Activated CD8-positive, alpha-beta T cell treated with anti-CD3 and anti-CD28 coated beads, Interleukin-2, amount 10 ng/mL, durations not matched to agents 7 days and 5 days (primary cell): ENCODE measurements at places on chromosomes 7 and 10. TPM values are rescaled to one million over a fixed set of nuclear protein-coding genes. Genes with fewer than 3 reads are reported as not detected.
A peak's percentile ranks its signal among the peaks of the same experiment; 100 is the strongest.

- no peak overlapping the region for H3K4me3 ChIP-seq
- peaks cover 7% of the 10 kb centered on the region for H3K36me3 ChIP-seq
- H3K4me1 ChIP-seq: peaks cover 33% of the 10 kb centered on the region
- no peak overlapping the region for H3K27ac ChIP-seq
- no peak for DNase-seq
Observed at GRCh38 chr7:157499121-157499834, 162.5 kb downstream of the DNAJB6 start.

- no peak overlapping the region for H3K27ac ChIP-seq
- no peak for DNase-seq
- no peaks in the 10 kb centered on the region for H3K36me3 ChIP-seq
- no peaks in the 10 kb centered on the region for H3K27me3 ChIP-seq
- peaks cover 9% of the 10 kb centered on the region for H3K4me1 ChIP-seq
Observed at GRCh38 chr7:73972614-73973013, 55.4 kb upstream of the ELN start.

GRCh38 chr10:36358736-36359135 lies 716.6 kb upstream of the FZD8 start:
- H3K27me3 ChIP-seq: no peaks in the 10 kb centered on the region
- no peak overlapping the region for H3K27ac ChIP-seq
- H3K4me1 ChIP-seq: no peaks in the 10 kb centered on the region
- DNase-seq: no peak
- H3K4me3 ChIP-seq: no peak overlapping the region
- H3K36me3 ChIP-seq: no peaks in the 10 kb centered on the region

DNA sequence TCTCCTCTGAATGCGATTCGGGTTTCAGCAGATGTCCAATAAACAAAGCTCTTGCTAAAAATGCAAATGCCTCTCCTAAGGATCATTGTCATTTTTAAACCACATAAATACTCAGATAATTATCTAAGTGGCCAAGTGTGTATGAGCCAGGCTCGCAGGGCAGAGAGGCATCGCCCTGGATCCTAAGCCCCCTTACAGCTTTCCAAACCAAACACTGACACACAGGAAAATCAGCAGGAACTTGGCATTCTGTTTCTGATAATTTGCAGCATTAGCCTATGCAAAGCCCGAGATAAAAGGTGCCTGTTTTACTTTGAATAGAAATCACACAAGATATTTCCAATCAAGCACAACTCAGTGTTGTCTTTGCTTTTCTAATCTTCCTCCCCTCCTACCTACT lies 134.4 kb downstream of the ABCA13 start:
- H3K4me1 ChIP-seq: no peaks in the 10 kb centered on the region
- no peaks in the 10 kb centered on the region for H3K36me3 ChIP-seq
- no peaks in the 10 kb centered on the region for H3K27me3 ChIP-seq
- no peak overlapping the region for H3K4me3 ChIP-seq

GRCh38 chr7:143436325-143436946 lies 6.8 kb upstream of the TAS2R60 start:
- no peak overlapping the region for H3K27ac ChIP-seq
- no peaks in the 10 kb centered on the region for H3K36me3 ChIP-seq
- peaks cover 6% of the 10 kb centered on the region for H3K27me3 ChIP-seq
- peaks cover 11% of the 10 kb centered on the region for H3K4me1 ChIP-seq
- DNase-seq: no peak

GRCh38 chr7:158445421-158446175 lies 142.0 kb downstream of the PTPRN2 start:
- H3K4me3 ChIP-seq: no peak overlapping the region
- no peaks in the 10 kb centered on the region for H3K27me3 ChIP-seq
- no peaks in the 10 kb centered on the region for H3K36me3 ChIP-seq
- no peak for DNase-seq
- no peak overlapping the region for H3K27ac ChIP-seq
- no peaks in the 10 kb centered on the region for H3K4me1 ChIP-seq

- H3K4me3 ChIP-seq: no peak overlapping the region
- peaks cover 29% of the 10 kb centered on the region for H3K4me1 ChIP-seq
- peaks cover 5% of the 10 kb centered on the region for H3K36me3 ChIP-seq
- no peaks in the 10 kb centered on the region for H3K27me3 ChIP-seq
- DNase-seq: no peak
- H3K27ac ChIP-seq: no peak overlapping the region
Observed at GRCh38 chr10:45553613-45554012, 119.0 kb downstream of the ZFAND4 start.

GRCh38 chr10:6320320-6321010 lies 117.7 kb downstream of the PFKFB3 start:
- H3K4me3 ChIP-seq: no peak overlapping the region
- H3K27ac ChIP-seq: no peak overlapping the region
- H3K27me3 ChIP-seq: no peaks in the 10 kb centered on the region

- DNase-seq: no peak
- no peaks in the 10 kb centered on the region for H3K4me1 ChIP-seq
- no peaks in the 10 kb centered on the region for H3K36me3 ChIP-seq
- H3K27ac ChIP-seq: no peak overlapping the region
- no peaks in the 10 kb centered on the region for H3K27me3 ChIP-seq
- no peak overlapping the region for H3K4me3 ChIP-seq
Observed at GRCh38 chr10:124296813-124297788, 121.6 kb downstream of the OAT start.

- peak; percentile 19 for DNase-seq
- no peak overlapping the region for H3K4me3 ChIP-seq
- no peaks in the 10 kb centered on the region for H3K27me3 ChIP-seq
- no peaks in the 10 kb centered on the region for H3K36me3 ChIP-seq
- H3K4me1 ChIP-seq: peaks cover 11% of the 10 kb centered on the region
- H3K27ac ChIP-seq: no peak overlapping the region
Observed at GRCh38 chr10:3568392-3568791, 216.6 kb downstream of the KLF6 start.

GRCh38 chr7:17090751-17091150 lies 207.7 kb upstream of the AHR start:
- H3K27ac ChIP-seq: no peak overlapping the region
- no peaks in the 10 kb centered on the region for H3K4me1 ChIP-seq
- H3K27me3 ChIP-seq: no peaks in the 10 kb centered on the region
- peaks cover 2% of the 10 kb centered on the region for H3K36me3 ChIP-seq
- DNase-seq: no peak

DNA sequence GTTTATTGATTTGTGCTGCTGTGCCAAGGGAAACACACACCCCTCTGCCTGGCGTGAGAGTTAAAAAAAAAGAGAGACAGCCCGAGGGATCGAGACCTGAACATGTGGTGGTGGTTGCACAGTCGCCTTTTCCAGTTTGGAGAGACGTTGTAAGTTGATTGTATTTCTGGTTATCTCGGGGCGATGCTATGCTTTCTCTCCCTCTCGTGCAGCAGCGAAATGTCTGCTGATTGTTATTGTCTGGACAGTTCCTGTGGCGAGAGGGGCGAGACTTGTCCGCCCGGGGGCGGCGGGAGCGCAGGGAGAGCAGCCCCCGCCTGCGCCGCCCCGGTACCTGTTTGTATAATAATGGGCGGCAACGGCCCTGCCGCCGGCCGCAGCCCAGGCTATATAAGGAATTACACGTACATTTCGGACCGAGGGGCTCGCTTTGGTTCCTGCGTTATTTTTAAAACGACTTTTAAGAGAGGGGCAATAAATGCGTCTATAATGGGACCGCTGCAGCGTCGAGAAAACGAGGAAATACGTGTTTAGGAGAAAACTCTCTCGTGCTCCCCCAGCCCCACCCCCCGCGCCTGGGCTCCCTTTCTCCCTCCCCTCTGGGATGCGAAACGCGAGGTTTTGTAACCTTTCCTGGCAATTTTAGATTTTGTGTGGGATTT lies 1.7 kb downstream of the ZEB1 start:
- peaks cover 13% of the 10 kb centered on the region for H3K36me3 ChIP-seq
- H3K27ac ChIP-seq: peak overlapping the region; percentile 93
- peak overlapping the region; percentile 88 for H3K4me3 ChIP-seq
- H3K27me3 ChIP-seq: no peaks in the 10 kb centered on the region
- DNase-seq: peak; percentile 48

GRCh38 chr10:46560952-46561351 lies 4.5 kb upstream of the GPRIN2 start:
- no peak overlapping the region for H3K4me3 ChIP-seq
- H3K27ac ChIP-seq: no peak overlapping the region
- peaks cover 3% of the 10 kb centered on the region for H3K4me1 ChIP-seq
- no peaks in the 10 kb centered on the region for H3K36me3 ChIP-seq
- H3K27me3 ChIP-seq: peaks cover 20% of the 10 kb centered on the region

- H3K36me3 ChIP-seq: peaks cover 9% of the 10 kb centered on the region
- peak overlapping the region; percentile 85 for H3K4me3 ChIP-seq
- DNase-seq: peak; percentile 84
- no peaks in the 10 kb centered on the region for H3K27me3 ChIP-seq
Observed at GRCh38 chr10:130109796-130110245, 809 bp downstream of the C10orf143 start.

- no peak overlapping the region for H3K4me3 ChIP-seq
- no peaks in the 10 kb centered on the region for H3K36me3 ChIP-seq
- H3K27me3 ChIP-seq: no peaks in the 10 kb centered on the region
- H3K27ac ChIP-seq: no peak overlapping the region
Observed at GRCh38 chr7:144997512-144997911, 161.7 kb upstream of the TPK1 start.

- H3K27ac ChIP-seq: no peak overlapping the region
- H3K4me1 ChIP-seq: peaks cover 23% of the 10 kb centered on the region
- no peaks in the 10 kb centered on the region for H3K36me3 ChIP-seq
- DNase-seq: peak; percentile 65
- peak overlapping the region; percentile 76 for H3K4me3 ChIP-seq
- H3K27me3 ChIP-seq: peaks cover 34% of the 10 kb centered on the region
Observed at GRCh38 chr10:133241501-133242205, 4.0 kb downstream of the VENTX start.

DNA sequence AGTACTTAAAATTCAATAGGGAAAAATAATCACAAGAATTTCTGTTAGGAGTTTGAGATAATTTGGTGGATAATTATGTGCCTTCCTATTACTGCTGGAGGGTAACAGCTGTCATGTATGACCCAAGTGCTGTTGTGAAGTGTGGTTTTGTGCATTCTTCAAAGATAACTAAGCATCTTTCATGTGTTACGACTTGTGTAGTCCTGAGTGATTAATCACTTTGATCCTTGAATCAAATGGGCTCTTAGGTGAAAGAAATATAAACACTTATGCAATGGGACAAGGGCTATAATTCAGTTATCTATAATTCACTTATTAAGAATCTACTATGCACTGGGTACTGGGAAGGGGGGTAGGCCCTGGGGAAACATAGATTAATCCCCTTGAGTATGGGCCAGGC lies 89.0 kb downstream of the CH25H start:
- H3K27ac ChIP-seq: no peak overlapping the region
- no peak overlapping the region for H3K4me3 ChIP-seq
- no peaks in the 10 kb centered on the region for H3K36me3 ChIP-seq
- no peaks in the 10 kb centered on the region for H3K4me1 ChIP-seq
- no peak for DNase-seq
- H3K27me3 ChIP-seq: peaks cover 24% of the 10 kb centered on the region

- peaks cover 6% of the 10 kb centered on the region for H3K4me1 ChIP-seq
- H3K4me3 ChIP-seq: no peak overlapping the region
- DNase-seq: no peak
- H3K36me3 ChIP-seq: peaks cover 9% of the 10 kb centered on the region
- peaks cover 3% of the 10 kb centered on the region for H3K27me3 ChIP-seq
- H3K27ac ChIP-seq: no peak overlapping the region
Observed at GRCh38 chr7:2794836-2795636, 49.1 kb downstream of the GNA12 start.

DNA sequence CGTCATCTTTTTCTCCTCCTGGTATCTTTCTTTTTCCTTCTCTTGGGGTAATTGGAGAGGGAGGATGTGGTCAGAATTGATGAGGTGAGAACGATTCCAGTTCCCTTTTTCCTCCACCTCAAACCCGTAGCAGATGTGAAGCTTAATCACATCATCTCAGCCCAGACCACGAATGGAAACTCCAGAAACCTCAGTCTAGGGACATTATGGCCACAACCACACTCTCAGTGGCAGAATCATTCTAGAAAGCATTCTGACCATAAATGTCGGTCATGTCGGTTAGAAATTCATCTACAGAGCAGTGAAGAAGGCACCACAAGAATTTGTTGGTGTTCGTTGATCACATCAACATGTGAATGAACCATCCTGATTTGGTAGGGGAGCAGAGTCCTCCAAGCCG lies 78.7 kb downstream of the GATA3 start:
- peak overlapping the region; percentile 75 for H3K27ac ChIP-seq
- H3K27me3 ChIP-seq: no peaks in the 10 kb centered on the region
- H3K4me3 ChIP-seq: peak overlapping the region; percentile 58
- peak; percentile 69 for DNase-seq
- H3K4me1 ChIP-seq: peaks cover 63% of the 10 kb centered on the region

DNA sequence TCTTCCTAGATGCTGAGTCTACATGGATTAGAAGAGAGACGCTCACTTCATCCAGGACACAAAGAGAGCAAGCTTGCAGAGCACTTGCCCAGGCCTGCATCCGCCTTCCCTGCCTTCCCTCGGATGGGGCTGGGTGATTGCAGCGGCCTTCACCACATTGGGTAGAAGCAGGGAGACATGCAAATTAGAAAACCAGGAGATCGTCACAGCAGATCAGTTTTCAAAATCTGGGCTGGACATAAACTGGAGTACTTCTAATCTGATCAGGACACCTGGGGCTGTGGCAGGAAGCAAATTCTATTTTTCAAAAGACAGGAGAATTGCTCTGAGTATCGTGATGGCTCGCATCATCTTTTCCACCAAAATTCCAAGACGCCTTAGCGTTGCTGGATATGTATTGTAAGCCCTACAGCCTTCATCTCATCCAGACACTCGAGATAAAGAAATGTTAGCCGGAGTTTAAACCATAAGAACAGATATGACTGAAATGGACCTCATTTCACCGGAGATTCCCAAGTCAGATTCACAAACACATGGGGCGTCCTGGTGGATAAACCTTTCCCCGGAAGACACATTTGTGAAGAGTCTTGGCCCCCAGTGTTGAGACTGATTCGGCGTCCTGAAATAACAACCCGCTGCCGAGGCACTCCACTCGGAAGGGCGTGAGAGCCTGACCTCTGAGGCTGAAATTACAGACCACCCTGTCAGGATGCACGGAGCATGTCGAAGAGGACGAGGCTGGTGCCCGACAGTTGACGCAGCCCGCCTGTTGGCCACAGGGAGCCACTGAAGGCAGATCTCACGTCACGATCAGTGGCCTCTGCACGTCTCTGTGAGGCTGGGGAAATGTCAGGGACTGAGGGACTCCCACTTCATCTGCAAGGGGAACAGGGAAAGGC lies 91.2 kb upstream of the PARD3 start:
- DNase-seq: no peak
- no peak overlapping the region for H3K27ac ChIP-seq
- no peak overlapping the region for H3K4me3 ChIP-seq

The C10orf53 gene
- total RNA-seq: not detected

The ADAM8 gene
- 69.9 TPM for total RNA-seq

The RPEL1 gene
- 0.16 TPM for total RNA-seq

The HOGA1 gene
- total RNA-seq: not detected

The ZNF138 gene
- total RNA-seq: 10.9 TPM

The ELAPOR2 gene
- total RNA-seq: 2.3 TPM

The CRYGN gene
- 0.50 TPM for total RNA-seq

The CUBN gene
- 0.68 TPM for total RNA-seq

The MSS51 gene
- 2.9 TPM for total RNA-seq

The SFTPA1 gene
- total RNA-seq: not detected

The CYP2C9 gene
- total RNA-seq: not detected

The TNS3 gene
- total RNA-seq: not detected

The PRPS1L1 gene
- total RNA-seq: not detected

The PRTFDC1 gene
- 1.6 TPM for total RNA-seq
